ENCODE measurements at places on chromosomes 2 and 18.

DNA sequence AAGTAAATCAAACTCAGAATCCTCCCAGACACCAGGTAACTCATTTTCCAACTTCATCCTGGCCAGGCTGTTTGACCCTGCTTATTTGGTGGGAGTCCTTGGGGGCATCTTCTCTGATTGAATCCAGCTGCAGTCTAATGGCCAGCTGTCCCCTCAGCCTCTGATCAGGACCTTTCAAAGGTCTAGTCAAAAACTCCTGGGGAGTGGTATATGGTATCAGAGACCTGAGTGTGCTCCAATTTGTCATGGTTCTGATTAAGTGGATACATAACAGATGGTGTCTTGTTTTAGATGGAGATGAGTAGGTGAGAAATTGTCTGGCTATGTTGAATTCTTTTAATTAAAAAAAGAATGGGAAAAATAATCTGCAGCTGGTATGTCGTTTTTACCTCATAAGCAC, 842.6 kb upstream of the ACVR2A start:
- DNase-seq = no peak

DNA sequence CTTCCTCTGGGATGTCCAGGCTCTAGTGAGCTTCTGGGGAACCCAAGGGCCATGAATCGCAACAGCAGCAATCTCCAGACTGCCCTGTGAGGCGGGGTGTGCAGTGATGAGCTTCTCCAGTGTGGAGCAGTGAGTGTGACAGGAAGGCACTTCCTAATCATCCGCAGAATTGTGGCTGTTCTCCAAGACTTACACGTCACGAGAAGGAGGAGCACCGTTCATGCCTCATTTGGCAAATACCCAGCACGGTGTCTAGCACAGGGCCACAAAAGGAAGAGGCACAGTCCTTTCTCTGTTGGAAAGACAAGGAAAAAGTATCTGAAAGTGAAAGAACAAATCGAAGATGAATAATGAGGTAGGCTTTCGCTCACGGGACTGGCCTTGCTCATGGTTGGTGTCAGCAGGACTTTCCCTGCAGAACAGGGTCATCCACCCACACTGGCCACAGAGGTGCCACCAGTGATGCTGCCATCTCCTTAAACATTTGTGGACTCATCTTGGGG, 125.1 kb upstream of the HAAO start:
- DNase-seq = no peak

- no peak for DNase-seq
These were observed 5.4 kb upstream of the RNASEH1 start for GRCh38 chr2:3563521-3563976.

GRCh38 chr18:39019989-39020388, 1454.4 kb upstream of the CELF4 start:
- DNase-seq = no peak

- no peak for DNase-seq
These were observed 46.4 kb upstream of the CYP1B1 start for GRCh38 chr2:38122344-38122743.

DNA sequence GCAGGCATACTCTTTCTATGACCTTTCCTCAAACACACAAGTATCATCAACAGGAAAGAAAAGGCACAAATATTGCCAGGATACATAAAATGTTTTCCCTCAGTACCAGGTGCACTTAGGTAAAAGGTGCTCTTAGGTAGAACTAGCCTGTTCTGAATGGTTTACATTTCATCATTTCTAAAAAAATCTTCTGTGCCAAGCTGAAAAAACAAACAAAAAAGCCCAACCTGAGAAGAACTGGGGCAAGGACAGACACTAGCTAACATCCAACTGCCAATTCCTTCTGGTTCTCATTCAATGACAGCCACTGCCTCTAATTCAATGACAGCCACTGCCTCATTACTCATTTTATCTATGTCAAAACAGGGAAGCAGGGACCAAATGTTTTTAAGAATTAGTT, 68.5 kb downstream of the SPIRE1 start:
- no peak for DNase-seq
